Endothelial cell (in vitro differentiated cells): ENCODE measurements at places on chromosomes 16 and 17. TPM values are rescaled to one million over a fixed set of nuclear protein-coding genes. Genes with fewer than 3 reads are reported as not detected.

- DNase-seq, result no peak
Measured at GRCh38 chr17:19278729-19279128, 41.6 kb downstream of the EPN2 start.

DNA sequence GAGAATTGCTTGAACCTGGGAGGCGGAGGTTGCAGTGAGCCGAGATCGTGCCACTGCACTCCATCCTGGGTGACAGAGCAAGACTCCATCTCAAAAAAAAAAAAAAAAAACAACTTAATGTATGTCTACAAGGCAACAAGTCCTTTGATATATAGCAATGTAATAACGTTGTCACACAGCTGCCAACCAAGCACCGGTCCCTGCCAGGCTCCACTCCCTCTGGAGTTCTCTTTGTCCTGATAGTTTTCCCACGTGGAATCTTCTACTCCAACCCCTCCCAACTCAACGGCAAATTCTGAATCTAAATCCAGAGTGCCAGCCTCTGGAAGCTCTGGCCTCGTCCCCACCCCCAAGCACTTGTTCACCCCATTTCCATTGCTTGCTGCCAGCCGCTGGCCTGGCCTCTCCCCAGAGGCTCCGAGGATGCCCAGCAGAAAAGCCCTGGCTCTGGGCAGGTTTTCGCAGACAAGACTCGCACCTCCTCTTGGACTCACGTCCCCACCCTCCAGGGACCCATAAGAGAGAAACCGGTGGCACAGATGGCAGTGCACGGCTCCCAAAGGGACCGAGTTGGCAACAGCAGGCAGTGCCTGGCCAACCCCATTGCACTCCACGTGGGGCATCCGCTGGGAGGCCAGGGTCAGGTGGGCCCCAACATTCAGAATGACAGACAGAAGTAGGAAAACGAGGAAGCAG lies 15.9 kb upstream of the CBX2 start:
- DNase-seq, result no peak

GRCh38 chr16:79282806-79283205 lies 317.7 kb downstream of the MAF start:
- no peak for DNase-seq

CA7 gene
- total RNA-seq, result not detected
